ENCODE measurements at places on chromosomes 6 and 20. TPM values are rescaled to one million over a fixed set of nuclear protein-coding genes. Genes with fewer than 3 reads are reported as not detected.

DNA sequence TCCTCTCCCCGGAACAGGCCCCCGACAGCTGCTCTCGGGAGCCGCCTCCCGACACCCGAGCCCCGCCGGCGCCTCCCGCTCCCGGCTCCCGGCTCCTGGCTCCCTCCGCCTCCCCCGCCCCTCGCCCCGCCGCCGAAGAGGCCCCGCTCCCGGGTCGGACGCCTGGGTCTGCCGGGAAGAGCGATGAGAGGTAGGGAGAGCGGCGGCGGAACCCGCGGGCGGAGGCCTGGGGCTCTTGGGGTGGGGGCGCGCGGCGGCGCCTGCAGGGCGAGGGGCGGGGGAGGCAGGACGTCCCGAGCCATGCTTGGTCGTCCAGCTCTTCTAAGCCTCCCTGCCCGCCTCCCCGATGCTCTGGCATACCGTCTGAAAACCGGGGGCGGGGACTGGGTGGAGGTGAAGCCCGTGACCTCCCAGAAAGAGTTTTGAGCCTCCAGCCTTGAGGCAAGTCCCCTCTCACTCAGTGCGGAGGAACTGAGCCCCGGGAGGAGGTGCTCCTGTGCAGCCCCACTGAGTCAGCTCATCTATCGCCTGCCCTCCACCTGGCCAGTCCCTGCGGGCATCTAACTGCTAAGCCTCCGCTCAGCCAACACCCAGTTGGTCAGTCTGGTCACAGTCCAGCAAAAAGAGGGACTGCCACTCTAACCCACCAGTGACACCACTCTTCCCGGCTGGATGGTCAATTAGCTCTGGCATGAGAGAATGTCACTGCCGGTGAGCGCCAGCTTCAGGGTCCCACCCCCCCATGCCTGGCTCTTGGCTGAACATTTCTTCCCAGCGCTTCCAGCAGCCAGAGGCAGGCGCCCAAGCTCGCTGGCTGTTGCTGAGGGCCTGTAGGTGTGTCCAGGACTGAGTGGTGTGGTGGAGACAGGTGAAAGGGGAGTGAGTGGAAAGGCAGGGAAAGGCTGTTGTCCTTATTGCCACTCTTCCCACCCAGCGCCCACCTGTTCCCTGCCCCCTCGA, 482 bp downstream of the DDR1 start:
- no peaks in the 10 kb centered on the region for H3K36me3 ChIP-seq
- peak overlapping the region; percentile 54 for H3K27ac ChIP-seq
- H3K4me3 ChIP-seq: peak overlapping the region; percentile 77
- H3K27me3 ChIP-seq: peaks cover 4% of the 10 kb centered on the region
- DNase-seq: no peak

Gene KCNB1
- not detected for total RNA-seq

- H3K27me3 ChIP-seq: no peaks in the 10 kb centered on the region
- no peak overlapping the region for H3K27ac ChIP-seq
- DNase-seq: no peak
Observed at GRCh38 chr20:60667641-60668040, 584.4 kb upstream of the CDH4 start.

DNA sequence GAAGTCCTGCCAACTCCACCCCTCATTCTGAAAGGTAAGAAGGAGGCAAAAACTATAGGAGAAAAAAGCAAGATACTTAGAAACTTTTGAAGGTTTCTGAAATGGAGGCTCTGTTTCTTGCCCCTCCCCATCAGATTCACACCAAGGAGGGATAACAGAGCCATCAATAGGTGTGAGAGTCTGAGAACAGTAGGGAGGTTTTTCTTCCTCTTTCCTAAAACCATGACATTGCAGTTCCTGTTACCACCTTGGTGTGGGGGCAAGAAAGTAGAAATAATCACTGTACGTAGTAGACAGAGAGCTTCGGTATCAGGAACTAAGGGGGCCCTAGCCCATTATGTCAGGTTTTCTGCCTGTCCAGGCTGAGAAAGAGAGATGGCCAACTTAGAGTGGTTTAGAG, 333.3 kb upstream of the SYNCRIP start:
- no peaks in the 10 kb centered on the region for H3K36me3 ChIP-seq
- H3K27ac ChIP-seq: no peak overlapping the region
- no peak for DNase-seq
- H3K4me3 ChIP-seq: no peak overlapping the region

DNA sequence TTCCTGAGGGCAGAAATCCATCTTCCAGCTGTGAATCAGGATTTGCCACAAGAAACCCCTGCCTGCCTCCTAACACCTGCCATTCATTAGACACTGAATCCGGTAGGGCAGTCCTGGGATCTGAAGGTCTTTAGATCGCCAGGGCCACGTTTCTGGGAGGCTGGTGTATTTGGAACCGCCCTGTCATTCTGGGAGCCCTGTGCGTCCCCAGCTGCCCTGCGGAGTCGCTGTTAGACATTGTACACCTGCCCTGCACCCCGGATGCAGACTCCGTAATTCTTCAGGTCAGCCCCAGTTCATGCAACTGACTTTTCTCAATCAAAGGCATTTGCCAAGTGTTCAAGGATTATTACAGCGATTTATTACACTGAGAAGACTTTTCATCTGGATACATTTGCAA, 193.2 kb downstream of the TBC1D7 start:
- peaks cover 3% of the 10 kb centered on the region for H3K4me1 ChIP-seq
- no peaks in the 10 kb centered on the region for H3K36me3 ChIP-seq
- no peak overlapping the region for H3K4me3 ChIP-seq

Gene THBD
- total RNA-seq: not detected

Gene TREML4
- not detected for total RNA-seq

Gene CYP24A1
- total RNA-seq: not detected

- no peak overlapping the region for H3K4me3 ChIP-seq
- peaks cover 6% of the 10 kb centered on the region for H3K27me3 ChIP-seq
- no peaks in the 10 kb centered on the region for H3K36me3 ChIP-seq
- DNase-seq: no peak
- no peaks in the 10 kb centered on the region for H3K4me1 ChIP-seq
Observed at GRCh38 chr20:56826705-56827665, 197.9 kb downstream of the TFAP2C start.

Gene PPP1R3G
- total RNA-seq: 0.16 TPM

GRCh38 chr6:69232911-69233448, 563.8 kb downstream of the LMBRD1 start:
- no peaks in the 10 kb centered on the region for H3K27me3 ChIP-seq
- DNase-seq: peak; percentile 38
- H3K36me3 ChIP-seq: no peaks in the 10 kb centered on the region
- H3K27ac ChIP-seq: no peak overlapping the region

Gene TMC2
- not detected for total RNA-seq

DNA sequence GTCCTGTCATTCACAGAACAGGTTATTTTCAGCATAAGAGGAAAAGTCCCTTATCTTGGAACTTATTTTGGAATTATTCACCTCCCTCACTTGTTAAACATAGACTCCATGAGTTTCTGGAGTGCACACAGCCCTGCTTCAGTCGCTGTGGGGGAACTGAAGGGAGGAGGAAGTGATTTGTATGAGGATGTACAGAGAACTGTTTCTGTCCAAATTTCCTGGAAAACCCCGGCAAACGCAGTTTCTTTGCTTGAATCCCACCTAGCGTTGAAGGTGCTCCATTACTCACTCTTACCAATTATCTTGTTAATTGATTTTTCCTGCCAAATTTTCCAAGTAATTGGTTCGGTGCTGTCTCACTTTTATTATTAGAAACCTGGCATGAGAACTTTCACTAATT, 78.0 kb upstream of the AGPAT4 start:
- H3K27me3 ChIP-seq: no peaks in the 10 kb centered on the region
- H3K4me3 ChIP-seq: no peak overlapping the region
- no peaks in the 10 kb centered on the region for H3K36me3 ChIP-seq
- peaks cover 5% of the 10 kb centered on the region for H3K4me1 ChIP-seq

Gene NKX2-4
- not detected for total RNA-seq

DNA sequence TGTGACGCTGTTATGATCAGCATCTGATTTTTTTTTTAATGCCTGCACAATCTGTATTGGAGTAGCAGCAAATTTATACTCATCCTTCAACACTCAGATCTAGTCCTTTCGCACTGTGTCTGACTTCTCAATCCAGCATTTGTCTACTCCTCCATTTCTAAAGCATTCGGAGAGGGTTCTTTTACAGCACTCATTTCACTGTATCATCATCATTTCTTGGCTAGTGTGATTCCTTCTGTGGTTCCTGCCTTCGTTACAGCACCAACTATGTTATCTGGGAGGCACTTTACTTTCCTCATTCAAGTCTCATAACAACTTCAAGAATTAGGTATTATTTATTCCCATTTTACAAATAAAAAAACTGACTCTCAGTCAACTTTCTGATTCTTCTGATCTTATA, 18.0 kb downstream of the NUDT3 start:
- no peak for DNase-seq
- no peaks in the 10 kb centered on the region for H3K27me3 ChIP-seq
- H3K4me1 ChIP-seq: peaks cover 8% of the 10 kb centered on the region
- H3K27ac ChIP-seq: no peak overlapping the region
- H3K36me3 ChIP-seq: peaks cover 3% of the 10 kb centered on the region

DNA sequence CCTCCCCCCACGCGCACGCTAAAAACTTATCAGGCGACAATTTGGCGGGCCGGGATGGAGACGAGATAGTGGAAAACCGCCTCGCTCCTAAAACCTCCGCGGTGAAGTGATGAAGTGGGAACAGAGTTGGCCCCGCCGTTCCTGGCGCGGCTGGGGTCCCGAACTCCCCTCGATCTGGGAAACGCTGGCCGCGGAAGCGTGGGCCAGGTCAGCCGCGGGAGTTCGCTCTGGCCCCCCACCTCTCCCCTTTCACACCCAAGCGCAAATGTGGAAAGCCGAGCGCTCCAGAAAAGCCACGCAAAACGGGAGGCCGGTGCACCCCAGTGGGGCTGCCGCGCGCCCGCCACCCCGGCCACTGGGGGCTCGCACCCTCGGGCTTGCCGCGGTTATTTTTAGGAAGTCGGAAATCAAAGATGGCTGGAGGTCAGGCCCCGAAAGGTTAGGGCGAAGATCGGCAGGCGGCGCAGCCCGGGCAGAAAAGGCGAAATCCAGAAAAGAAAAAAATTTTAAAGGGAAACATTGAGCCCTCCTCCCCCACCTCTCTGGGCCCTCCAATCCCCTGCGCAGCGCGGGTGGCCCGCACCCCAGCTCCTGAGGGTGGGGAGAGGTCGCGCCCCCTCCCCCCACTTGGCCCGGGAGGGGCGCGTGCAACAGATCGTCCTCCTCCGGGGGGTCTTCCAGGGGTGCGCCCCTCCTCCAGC, 1.0 kb downstream of the SALL4 start:
- H3K36me3 ChIP-seq: no peaks in the 10 kb centered on the region
- no peak overlapping the region for H3K27ac ChIP-seq
- peaks cover 13% of the 10 kb centered on the region for H3K4me1 ChIP-seq
- H3K4me3 ChIP-seq: peak overlapping the region; percentile 60
- DNase-seq: no peak

DNA sequence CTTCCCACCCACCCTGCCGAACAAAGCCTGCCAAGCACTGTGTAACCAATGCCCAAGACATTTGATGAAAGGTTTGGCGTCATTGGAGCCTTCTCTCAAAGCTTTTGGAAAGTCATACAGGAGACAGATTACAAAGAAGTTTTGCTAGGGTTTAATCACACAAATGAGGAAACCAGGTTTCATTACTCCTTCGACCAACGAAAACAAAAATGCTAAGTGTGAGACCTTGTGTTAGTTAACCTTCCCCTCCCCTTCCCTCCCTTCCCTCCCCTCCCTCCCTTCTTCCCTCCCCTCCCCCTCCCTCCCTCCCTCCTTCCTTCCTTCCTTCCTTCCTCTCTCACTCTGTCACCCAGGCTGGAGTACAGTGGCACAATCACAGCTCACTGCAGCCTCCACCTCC, 96.1 kb upstream of the CD83 start:
- H3K27me3 ChIP-seq: peaks cover 28% of the 10 kb centered on the region
- no peak overlapping the region for H3K27ac ChIP-seq
- no peak for DNase-seq

DNA sequence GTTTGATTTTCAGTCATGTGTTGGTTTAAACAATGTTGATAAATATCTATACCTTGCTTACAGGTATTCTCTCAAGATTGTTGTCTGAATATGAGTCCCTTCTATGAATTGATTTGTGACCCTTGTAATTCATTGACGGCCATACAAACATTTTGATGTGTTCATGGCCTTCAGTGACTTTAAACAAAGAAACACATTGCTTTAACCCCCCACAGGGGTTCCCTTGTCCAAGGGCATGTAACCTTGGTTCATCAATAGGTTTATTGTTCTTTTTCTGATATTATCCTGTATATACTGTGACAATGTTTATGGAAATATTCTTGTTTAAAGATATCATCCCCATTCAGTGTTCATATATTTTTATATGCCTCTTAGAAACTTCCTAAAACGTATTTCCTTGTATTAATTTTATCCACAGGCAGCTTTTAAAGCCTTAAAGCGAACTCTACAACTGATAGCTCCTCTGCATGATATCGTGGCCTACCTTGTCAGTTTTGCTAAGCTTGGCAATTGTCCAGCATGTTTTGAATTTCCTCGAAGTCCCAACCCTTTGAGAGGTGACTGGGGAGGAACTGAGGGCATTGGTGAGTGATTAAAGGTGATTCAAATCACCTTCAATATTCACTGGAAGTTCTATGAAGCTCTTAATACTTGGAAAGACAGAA, 87.0 kb downstream of the CD164 start:
- no peak overlapping the region for H3K27ac ChIP-seq
- no peak overlapping the region for H3K4me3 ChIP-seq
- H3K4me1 ChIP-seq: peaks cover 2% of the 10 kb centered on the region
- no peaks in the 10 kb centered on the region for H3K36me3 ChIP-seq
- no peak for DNase-seq
- peaks cover 2% of the 10 kb centered on the region for H3K27me3 ChIP-seq

GRCh38 chr20:59078231-59078630, 35.6 kb upstream of the PRELID3B start:
- no peak for DNase-seq
- H3K36me3 ChIP-seq: no peaks in the 10 kb centered on the region
- H3K4me3 ChIP-seq: no peak overlapping the region
- H3K27ac ChIP-seq: no peak overlapping the region
- H3K27me3 ChIP-seq: peaks cover 22% of the 10 kb centered on the region

DNA sequence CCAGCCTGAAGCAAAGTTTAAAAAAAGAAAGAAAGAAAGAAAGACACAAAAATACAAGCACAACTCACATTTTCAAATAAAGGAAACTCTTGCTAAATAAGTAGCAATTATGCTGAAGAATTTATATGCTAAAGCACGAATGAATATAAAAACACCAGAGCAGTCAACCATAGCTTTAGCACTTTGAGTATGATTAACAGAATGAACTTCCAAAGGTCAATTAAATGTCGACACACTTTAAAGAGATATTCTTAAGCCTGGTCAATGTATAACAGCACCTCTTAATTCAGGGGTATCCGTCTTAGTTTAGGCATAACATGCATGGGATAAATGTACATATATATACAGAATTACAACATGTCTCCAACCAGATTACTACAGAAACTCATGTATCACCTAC, 125.9 kb downstream of the OGFRL1 start:
- H3K27ac ChIP-seq: no peak overlapping the region
- peaks cover 4% of the 10 kb centered on the region for H3K4me1 ChIP-seq
- peaks cover 40% of the 10 kb centered on the region for H3K27me3 ChIP-seq

DNA sequence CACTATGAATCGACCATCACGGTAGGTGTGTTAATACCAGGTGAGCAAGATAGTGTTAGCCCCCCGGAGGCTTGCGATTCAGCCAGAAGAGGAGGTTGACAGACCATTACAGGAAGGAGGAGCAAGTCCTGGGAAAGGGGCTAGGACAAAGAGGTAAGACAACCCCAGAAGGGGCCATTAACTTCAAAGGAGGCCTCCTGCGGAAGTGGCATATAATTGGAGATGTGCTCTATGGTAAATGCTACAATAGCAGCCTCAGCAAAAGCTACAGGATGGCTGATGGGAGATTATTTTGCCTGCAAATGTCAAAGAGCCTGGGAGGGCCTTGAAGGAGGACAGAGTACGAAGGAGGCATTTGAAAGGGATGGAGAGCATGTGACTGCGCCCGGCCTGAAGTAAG, 108.6 kb upstream of the CITED2 start:
- peaks cover 13% of the 10 kb centered on the region for H3K27me3 ChIP-seq
- H3K4me1 ChIP-seq: no peaks in the 10 kb centered on the region
- no peak for DNase-seq

Measured in activated T-helper 2 cell treated with anti-CD3 and anti-CD28 coated beads, Interferon-gamma antibody, Interleukin-2, Interleukin-4, amounts not matched to agents 10 μg/mL and 5 μg/mL and 100 μg/mL, durations not matched to agents 14 hours and 24 hours and 36 hours (primary cell).